Neural progenitor cell (in vitro differentiated cells): ENCODE measurements at places on chromosomes 12 and 14. TPM values are rescaled to one million over a fixed set of nuclear protein-coding genes. Genes with fewer than 3 reads are reported as not detected.
A peak's percentile ranks its signal among the peaks of the same experiment; 100 is the strongest.

HOXC11 gene
- total RNA-seq = not detected in 2 replicates

PLEKHD1 gene
- total RNA-seq = not detected in 2 replicates

DPPA3 gene
- total RNA-seq = 0.13 and 0.25 TPM in 2 replicates

GZMH gene
- total RNA-seq = not detected in 2 replicates

GPRC5D gene
- total RNA-seq = not detected in 2 replicates

CDCA4 gene
- total RNA-seq = 56.6 and 102 TPM in 2 replicates

CCDC197 gene
- not detected in 2 replicates for total RNA-seq

DCTN2 gene
- total RNA-seq = 147 and 192 TPM in 2 replicates

WIF1 gene
- 0.06 and 0.19 TPM in 2 replicates for total RNA-seq

DHH gene
- 0.03 TPM in 1 of 2 replicates, not detected in the other for total RNA-seq

- H3K27ac ChIP-seq = no peak overlapping the region
- H3K4me1 ChIP-seq = no peaks in the 10 kb centered on the region
- DNase-seq = peak; percentile 73
- no peaks in the 10 kb centered on the region for H3K27me3 ChIP-seq
- no peaks in the 10 kb centered on the region for H3K36me3 ChIP-seq
Observed at GRCh38 chr14:95432144-95433093, 84.0 kb downstream of the SYNE3 start.

DNA sequence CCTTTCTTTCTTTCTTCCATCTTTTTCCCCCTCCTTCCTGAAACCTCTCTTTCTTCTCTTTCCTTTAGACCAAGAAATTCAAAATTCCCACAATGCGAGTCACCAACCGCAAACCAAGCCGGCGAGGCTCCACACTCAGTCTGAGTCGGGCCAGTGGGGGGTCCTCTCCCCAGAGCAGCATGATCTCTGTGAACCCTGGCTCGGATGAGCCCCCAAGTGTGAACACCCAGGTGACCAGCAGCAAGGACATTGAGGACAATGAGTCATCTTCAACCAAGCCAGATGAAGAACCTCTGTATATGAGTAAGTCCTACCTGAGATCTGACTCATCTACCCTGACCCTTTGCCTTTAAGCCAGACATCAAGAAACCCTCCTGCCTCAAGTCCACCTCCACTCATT lies 88.6 kb upstream of the TMEM233 start:
- H3K27ac ChIP-seq = no peak overlapping the region
- no peaks in the 10 kb centered on the region for H3K36me3 ChIP-seq
- no peak overlapping the region for H3K4me3 ChIP-seq
- H3K27me3 ChIP-seq = no peaks in the 10 kb centered on the region
- no peak for DNase-seq

GRCh38 chr12:88802096-88802706 lies 221.9 kb upstream of the KITLG start:
- DNase-seq = no peak
- no peaks in the 10 kb centered on the region for H3K27me3 ChIP-seq
- no peak overlapping the region for H3K27ac ChIP-seq
- no peak overlapping the region for H3K4me3 ChIP-seq

- H3K36me3 ChIP-seq = no peaks in the 10 kb centered on the region
- H3K4me3 ChIP-seq = no peak overlapping the region
- H3K4me1 ChIP-seq = no peaks in the 10 kb centered on the region
- no peak overlapping the region for H3K27ac ChIP-seq
- H3K27me3 ChIP-seq = no peaks in the 10 kb centered on the region
- DNase-seq = no peak
Observed at GRCh38 chr14:33218026-33218425, 279.3 kb downstream of the NPAS3 start.

- no peaks in the 10 kb centered on the region for H3K36me3 ChIP-seq
- no peaks in the 10 kb centered on the region for H3K4me1 ChIP-seq
- DNase-seq = no peak
- H3K4me3 ChIP-seq = no peak overlapping the region
- H3K27ac ChIP-seq = no peak overlapping the region
Observed at GRCh38 chr12:30582943-30583342, 112.7 kb downstream of the IPO8 start.

DNA sequence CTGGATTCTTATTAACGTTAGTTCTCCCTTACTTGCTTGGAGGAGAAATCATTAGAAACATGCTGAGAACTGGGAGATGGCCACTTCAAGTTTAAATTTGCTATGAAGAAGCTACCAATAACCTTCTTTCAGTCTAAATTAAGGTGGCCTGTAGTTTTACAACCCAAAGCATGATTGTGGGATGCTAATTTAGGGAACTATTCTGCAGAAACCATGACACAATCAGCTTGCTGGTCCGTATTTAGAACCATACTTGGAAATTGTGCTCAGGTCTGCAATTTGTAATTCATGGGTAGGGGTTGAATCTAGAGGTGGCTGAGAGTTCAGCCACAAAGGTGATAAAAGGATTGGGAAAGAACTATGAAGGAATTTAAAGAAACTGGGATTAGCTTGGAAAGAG lies 405.7 kb downstream of the RAD51B start:
- H3K4me3 ChIP-seq = no peak overlapping the region
- peaks cover 7% of the 10 kb centered on the region for H3K4me1 ChIP-seq
- no peaks in the 10 kb centered on the region for H3K36me3 ChIP-seq
- H3K27ac ChIP-seq = no peak overlapping the region

- H3K36me3 ChIP-seq = no peaks in the 10 kb centered on the region
- H3K4me1 ChIP-seq = no peaks in the 10 kb centered on the region
- no peak for DNase-seq
- no peak overlapping the region for H3K27ac ChIP-seq
- no peaks in the 10 kb centered on the region for H3K27me3 ChIP-seq
Observed at GRCh38 chr12:33825442-33825841, 196.9 kb upstream of the ALG10 start.

DNA sequence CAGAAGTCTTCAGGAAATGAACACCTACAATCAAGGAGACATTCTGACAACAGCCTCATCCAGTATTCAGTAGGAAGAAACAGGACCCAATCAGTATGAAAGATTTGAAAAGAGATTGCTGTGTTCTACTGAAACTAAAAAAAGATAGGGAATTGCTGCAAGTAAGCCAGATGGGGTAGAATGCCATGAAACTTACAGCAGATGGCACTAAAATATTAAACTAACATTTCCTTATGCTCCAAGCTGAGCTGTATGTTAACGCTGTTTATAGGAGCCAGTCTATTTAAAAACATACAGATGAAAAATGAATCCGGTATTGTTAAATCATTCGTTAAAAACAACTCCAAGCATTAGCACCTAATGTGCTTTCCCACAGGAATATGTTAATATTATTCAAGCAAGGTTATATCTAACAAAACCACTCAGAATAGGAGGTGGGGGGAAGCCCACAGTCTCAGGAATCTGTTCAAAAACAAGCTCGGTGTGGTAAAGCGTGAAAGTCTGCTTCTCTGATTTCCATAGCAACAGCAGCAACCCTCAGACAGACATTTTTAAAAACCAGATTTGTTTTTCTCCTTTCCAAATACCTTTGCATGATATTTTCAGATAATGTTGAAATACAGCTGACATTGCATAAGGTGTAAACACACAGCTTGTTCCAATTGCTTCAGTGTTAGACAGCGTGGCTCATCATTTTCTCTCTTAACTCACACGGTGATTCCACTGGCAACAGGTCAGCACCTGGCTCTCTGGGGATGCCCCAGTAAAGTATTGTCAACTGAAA lies 131.4 kb upstream of the CCDC175 start:
- no peaks in the 10 kb centered on the region for H3K4me1 ChIP-seq
- no peak overlapping the region for H3K4me3 ChIP-seq
- no peak overlapping the region for H3K27ac ChIP-seq
- H3K36me3 ChIP-seq = no peaks in the 10 kb centered on the region
- H3K27me3 ChIP-seq = no peaks in the 10 kb centered on the region

- no peaks in the 10 kb centered on the region for H3K4me1 ChIP-seq
- H3K36me3 ChIP-seq = no peaks in the 10 kb centered on the region
- peak; percentile 4 for DNase-seq
- no peak overlapping the region for H3K4me3 ChIP-seq
- no peaks in the 10 kb centered on the region for H3K27me3 ChIP-seq
Observed at GRCh38 chr14:87934185-87934584, 58.8 kb downstream of the GALC start.

GRCh38 chr12:82329508-82329907 lies 28.7 kb downstream of the CCDC59 start:
- H3K36me3 ChIP-seq = no peaks in the 10 kb centered on the region
- H3K4me1 ChIP-seq = peaks cover 30% of the 10 kb centered on the region
- DNase-seq = peak; percentile 79
- H3K27ac ChIP-seq = peak overlapping the region; percentile 80
- no peaks in the 10 kb centered on the region for H3K27me3 ChIP-seq

GRCh38 chr12:92987362-92987761 lies 58.3 kb upstream of the EEA1 start:
- no peaks in the 10 kb centered on the region for H3K27me3 ChIP-seq
- H3K36me3 ChIP-seq = no peaks in the 10 kb centered on the region
- peaks cover 6% of the 10 kb centered on the region for H3K4me1 ChIP-seq
- H3K4me3 ChIP-seq = no peak overlapping the region
- no peak overlapping the region for H3K27ac ChIP-seq

DNA sequence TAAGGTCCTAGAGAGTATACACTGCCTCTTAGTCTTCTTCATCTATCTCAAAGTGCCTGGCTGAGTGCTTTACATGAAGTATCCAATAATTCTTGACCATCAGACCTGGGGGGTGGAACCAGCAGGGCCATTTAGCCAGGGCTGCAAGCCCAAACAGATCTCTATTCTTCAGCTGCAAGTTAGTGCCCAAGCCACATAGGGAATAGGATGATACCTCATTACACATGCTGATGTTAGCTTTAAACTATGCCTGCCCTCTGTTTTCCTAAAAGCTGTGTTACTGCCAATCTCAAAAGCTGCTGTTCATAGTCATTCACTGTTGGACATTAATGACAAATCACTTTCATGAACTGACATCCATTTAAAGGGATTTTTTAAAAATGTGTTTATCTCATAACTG lies 16.7 kb upstream of the IFNG start:
- H3K36me3 ChIP-seq = no peaks in the 10 kb centered on the region
- DNase-seq = no peak
- H3K27ac ChIP-seq = no peak overlapping the region
- H3K4me3 ChIP-seq = no peak overlapping the region

DNA sequence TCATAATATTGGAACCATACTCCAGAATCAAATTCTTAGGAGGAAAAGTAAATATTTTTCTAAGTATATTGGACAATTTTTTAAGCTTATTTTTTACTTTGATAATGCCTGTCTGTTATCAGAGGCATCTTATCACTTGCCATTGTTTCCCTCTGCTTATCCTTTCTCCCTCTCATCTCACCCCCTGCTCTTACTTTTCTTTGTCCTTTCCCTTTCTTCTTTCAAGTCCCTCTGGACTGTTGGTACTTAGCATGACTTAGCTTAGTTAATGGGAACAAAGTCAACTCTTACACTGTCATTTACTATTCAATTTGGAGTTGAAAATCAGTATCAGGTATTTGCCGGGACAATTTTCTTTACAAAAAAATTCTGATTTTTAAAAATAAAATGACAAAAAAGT lies 45.2 kb downstream of the ABCD2 start:
- no peaks in the 10 kb centered on the region for H3K36me3 ChIP-seq
- peak; percentile 54 for DNase-seq
- peaks cover 20% of the 10 kb centered on the region for H3K4me1 ChIP-seq

DNA sequence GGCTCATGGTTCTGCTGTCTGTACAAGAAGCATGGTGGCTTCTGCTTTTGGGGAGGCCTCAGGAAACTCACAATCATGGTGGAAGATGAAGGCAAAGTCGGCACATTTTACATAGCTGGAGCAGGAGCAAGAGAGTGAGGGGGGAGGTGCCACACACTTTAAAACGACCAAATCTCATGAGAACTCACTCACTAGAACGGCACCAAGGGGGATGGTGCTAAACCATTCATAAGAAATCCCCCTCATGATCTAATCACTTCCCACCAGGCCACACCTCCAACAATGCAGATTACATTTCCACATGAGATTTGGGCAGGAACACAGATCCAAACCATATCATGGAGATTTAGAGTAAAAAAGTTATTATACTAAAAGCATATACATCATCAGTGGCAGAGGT lies 13.6 kb upstream of the LEMD3 start:
- DNase-seq = no peak
- peaks cover 6% of the 10 kb centered on the region for H3K27me3 ChIP-seq
- H3K4me3 ChIP-seq = no peak overlapping the region
- no peaks in the 10 kb centered on the region for H3K36me3 ChIP-seq

DNA sequence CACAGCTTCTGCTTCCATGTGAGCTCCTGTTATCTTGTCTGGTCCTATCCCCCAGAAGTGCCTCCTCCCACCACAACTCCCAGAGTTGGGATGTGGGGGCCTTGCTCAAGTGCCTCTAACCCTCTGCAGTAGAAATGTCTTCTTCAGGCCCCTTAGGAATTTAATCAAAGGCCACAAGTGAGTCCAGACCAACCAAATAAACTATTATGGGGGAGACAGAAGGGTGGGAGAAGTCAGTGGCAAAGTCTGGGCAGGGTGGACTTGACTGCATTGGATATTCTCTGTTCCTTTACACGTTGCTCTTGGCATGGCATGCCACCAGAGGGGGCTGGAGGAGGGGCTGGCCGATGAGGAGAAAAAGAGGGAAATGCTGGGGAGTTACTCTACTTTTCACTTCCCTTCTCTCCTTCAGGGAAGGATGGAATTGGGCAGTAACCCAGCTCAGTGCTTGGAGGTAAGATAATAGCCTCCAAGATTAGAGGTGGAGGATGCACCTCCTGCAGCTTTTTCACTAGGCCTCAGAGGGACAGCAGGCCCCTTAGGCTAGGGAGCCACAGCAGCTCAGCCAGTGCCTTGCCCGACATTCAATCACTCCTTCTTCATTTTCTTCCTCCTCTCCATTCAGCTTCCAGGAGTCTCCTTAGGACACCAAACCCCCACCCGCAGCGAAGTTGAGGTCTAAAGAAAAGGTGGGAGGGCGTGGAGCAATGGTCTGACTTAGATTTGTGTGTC lies 1.2 kb upstream of the AP1G2 start:
- H3K27ac ChIP-seq = no peak overlapping the region
- no peak overlapping the region for H3K4me3 ChIP-seq
- no peaks in the 10 kb centered on the region for H3K36me3 ChIP-seq
- peaks cover 29% of the 10 kb centered on the region for H3K4me1 ChIP-seq
- H3K27me3 ChIP-seq = no peaks in the 10 kb centered on the region

DNA sequence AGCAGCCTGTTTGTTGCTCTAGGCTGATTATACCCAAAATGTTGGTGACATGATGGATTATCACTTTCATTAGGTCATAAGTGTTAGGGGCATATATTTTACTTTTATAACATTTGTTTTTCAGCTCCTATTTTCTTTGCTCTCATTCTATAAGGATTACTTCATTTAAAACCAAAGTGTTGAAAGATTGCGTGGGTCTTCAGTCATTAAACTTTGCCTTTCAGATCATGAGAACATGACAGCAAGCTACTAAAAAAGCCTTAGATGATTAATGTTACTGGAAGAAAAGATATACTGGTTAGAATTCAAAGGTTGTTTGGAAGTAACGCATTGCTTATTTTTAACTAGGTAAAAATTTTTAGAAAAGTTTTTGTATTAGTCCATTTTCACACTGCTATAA lies 156.8 kb downstream of the ERC1 start:
- DNase-seq = no peak
- no peaks in the 10 kb centered on the region for H3K4me1 ChIP-seq
- H3K36me3 ChIP-seq = no peaks in the 10 kb centered on the region
- no peaks in the 10 kb centered on the region for H3K27me3 ChIP-seq

DNA sequence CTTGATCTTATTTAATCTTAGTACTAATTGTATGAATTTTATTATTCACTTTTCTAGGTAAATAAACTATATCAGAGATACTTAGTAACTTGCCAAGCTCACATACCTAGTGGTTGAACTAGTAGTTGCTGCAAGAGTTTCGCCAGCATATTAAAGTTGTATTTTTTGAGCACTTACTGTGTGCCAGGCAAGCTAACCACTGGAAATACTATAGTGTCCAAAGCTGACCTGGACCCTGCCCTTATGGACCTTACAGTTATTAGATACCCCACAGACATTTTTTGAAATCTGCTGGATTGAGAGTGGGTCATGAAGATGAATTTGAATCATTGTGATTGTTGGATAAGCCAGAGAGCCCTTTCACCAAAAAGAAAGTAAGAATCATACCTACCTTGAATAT lies 125.0 kb downstream of the RAD51B start:
- no peak overlapping the region for H3K4me3 ChIP-seq
- DNase-seq = no peak
- H3K36me3 ChIP-seq = no peaks in the 10 kb centered on the region
- H3K27me3 ChIP-seq = no peaks in the 10 kb centered on the region
